ENCODE measurements at places on chromosomes 3 and 15. TPM values are rescaled to one million over a fixed set of nuclear protein-coding genes. Genes with fewer than 3 reads are reported as not detected.

DNA sequence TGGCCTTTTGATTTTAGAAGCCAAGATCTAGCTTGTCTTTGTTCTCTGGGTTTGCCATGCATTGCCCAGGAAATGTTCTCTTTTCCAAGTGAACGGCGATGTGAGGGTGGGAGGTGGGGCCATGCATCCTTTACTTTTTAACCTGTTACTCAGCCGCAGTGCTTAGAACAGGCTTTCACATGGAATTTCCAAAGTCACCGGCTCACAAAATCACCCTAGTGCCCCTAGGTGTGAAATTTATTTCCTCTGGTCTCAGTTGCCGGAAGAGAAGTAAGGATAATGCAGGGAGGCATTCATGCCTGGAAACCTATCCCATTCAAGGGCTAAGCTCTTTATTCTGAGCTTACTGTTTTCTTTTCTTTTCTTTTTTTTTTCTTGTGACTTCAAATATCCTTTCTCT lies 93.2 kb downstream of the CACNA2D3 start:
- no peak for DNase-seq

DNA sequence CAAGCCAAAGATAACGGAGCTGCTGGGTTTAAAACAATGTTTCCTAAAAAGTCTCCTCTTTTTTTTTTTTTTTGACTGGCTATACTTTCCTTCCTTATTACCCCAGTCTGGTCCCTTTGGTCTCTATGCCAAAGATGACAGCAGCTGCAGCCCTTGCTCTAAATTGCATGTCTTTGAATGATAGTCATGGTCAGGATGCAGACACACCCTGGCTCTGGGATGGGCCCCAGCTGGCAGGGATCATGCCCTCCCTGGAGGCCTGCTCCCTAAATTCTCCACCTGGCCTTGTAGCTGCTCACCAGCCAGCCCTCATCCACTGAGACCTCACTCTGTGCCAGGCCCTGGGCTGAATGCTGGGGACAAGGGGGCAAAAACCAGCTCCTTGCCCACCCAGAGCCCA lies 95.8 kb downstream of the MESD start:
- no peak for DNase-seq

Gene MRPL46
- 26.8 TPM for total RNA-seq

GRCh38 chr3:107411056-107411455 lies 33.8 kb downstream of the CCDC54 start:
- no peak for DNase-seq

Gene FRMD5
- 14.1 TPM for total RNA-seq

Gene CIDEC
- not detected for total RNA-seq

DNA sequence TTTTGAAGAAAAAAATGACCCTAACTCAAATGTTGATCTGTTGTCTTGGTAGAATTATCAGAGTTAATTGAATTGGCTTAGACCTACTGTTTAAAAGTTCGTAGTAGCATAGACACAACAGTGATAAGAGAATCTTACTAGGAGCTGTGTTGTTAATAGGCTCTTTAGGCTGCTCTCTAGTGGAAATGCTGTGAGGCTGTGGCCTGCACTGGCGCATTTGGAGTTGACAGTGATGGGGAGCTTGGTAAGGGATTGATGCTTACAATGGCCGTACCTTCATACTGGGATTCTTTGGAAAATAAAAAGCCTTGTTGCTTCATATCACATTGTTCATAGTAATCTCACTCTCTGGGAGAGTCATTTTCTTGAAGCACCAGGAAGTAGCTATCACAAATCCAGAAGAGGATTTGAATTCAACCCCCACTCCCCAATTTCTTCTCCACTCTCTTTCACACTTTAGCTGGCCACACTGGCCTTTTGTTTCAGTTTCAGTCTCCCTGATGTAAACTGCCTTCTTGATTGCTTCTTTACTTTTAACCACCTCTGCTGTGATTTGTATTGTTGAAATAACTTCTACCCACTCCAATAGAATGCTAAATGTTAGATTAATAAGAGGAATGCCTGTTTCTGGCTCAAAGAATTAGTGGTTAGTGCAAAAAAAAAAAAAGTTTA lies 56.6 kb downstream of the CEP63 start:
- no peak for DNase-seq

DNA sequence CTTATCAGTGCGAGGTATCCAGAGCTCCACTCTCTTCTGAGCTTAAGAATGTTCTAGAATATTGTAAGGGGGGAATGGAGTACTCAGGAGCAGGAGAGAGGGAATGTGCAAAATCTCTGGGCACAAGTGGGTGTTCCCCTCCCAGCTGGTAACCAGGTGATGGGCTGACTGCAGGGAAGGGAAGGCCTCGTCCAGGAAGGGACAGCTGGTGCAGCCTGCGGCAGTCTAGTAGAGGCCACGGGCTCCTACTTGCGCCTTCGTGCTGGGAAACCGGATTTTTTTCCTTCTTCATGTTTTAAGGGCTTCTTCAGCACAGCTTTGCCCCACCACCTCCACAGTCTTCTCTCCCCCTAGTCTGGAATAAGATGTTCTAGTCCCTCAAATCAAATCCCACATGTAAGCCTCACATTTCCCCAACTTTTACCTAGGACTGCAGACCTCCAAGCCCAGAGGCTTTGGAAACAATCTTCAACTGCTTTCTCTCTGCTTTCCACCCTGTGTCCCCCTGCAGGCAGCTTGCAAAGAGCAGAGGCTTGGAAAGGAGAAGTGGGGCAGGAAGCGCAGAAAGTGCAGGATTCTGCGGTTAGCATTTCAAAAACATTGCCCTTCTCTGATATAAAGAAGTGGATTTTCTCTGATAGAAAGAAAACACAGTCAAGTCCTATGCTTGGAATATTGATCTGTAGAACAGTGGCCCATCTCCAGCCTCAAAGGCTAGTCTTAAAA lies 11.9 kb upstream of the CGNL1 start:
- DNase-seq, result peak; percentile 56

DNA sequence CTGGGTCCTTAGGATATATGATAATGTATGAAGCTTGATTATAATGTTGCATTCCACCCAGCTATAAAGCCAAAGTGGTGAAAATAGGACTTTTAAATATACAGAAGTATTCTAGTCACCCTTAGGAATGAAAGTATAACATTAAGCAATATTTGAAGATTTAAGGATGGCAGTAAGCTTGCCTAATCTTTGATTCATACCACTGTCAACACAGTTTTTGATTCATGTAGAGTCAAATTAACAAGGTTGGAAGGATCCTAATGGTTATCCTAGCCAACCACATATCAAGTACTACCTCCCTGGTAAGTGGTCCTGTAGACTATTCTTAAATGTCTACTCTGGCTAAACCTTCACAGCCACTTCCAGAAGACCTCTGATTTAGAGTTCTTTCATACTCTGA lies 18.6 kb downstream of the ARIH1 start:
- no peak for DNase-seq

GRCh38 chr3:187999821-188000220 lies 154.1 kb upstream of the LPP start:
- DNase-seq, result no peak

DNA sequence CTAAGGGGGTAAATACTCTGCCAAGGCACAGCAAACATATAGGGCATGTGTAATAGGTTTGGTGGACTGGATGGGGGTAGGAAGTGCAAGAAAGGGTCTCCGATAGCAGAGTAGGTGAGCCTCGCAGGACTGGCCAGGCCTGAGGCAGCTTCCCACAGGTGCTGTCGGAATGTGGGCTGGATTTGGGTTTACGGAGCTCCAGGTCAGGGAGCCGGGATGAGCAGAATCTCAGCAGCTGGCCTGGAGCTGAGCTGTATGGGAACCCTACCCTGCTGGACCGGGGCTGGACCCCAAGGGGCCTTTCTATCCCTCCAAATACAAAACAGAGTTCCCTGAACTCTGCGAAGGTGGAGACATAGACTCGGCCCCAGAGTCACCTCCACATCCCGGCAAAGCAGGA lies 15.0 kb downstream of the KLF15 start:
- peak; percentile 10 for DNase-seq

- peak; percentile 44 for DNase-seq
Measured at GRCh38 chr15:64774629-64775493, 528 bp downstream of the RBPMS2 start.

GRCh38 chr3:169669816-169670215 lies 6.3 kb upstream of the MECOM start:
- no peak for DNase-seq

Gene MESP2
- 0.66 TPM for total RNA-seq

DNA sequence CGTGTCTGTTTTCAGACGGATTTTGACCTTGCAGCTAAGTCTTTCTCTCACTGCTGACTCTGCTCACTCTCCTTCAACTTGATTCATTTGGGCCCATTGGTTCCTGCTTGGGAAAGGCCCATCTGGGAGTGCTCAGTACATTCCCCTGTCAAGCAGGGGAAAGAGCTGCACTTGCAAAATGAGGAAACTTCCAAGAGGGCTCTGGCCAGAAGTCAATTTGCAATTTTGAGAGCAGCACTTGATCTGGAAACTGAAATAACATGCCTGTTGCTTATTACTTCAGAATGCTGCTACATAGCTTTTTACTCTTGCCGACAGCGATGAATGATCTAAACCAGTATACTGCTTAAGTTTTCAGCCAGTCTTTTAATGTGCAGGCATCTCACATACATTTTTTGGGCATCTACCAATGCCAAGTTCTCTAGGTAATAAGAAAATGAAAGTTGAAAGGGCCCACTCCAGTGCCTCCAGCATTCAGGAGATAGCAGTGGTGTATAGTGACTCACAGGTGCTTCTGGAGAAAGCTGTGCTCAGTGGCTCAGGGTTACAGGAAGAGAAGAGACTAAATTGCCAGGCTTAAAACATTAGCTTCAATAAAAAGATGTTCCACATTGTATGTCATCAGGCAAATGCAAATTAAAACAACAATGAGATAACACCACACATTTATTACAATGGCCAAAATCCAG lies 70.1 kb upstream of the RORA start:
- DNase-seq, result no peak

- no peak for DNase-seq
Measured at GRCh38 chr3:124800511-124801258, 70.4 kb downstream of the UMPS start.

- DNase-seq, result peak; percentile 57
Measured at GRCh38 chr3:169146179-169146665, 517.3 kb downstream of the MECOM start.

DNA sequence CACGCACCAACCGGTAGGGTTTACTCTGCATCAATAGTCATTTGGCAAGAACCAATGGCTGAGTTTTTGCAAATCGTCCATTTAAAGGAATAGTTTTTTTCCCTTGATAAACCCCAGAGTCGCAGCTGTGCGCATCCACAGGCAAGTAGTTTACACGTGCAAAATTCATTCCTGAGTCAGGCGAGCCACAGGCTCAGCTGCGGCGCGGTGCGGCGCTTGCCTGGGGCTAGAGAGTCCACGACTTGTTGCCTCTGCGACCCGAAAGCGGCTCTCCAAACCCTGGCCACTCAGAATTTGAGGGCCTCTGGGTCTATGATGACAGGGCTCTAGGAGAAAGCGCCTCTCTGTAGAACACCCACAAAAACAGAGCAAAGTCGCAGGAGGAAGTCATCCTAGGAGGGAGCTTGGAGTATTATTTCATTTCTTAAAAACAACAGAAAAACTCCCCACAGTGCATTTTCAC lies 36.7 kb downstream of the ZIC4 start:
- peak; percentile 38 for DNase-seq

DNA sequence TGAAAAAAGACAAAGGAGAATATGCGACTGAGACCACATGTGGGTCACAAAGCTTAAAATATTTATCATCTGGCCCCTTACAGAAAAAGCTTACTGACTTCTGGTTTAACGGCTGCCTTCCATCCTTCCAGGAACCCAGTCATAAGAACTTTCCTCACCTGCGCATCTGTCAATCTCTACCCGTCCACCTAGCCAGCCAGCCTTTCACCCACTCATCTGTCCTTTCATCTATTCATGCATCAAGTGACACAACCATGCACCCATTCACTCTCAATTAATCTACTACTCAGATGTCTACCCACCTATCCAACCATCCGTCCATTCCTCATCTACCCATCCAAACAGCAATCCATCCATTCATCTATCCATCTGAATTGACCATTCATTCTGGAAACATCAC lies 64.2 kb upstream of the NR2C2 start:
- no peak for DNase-seq

Gene CTXN2
- 0.07 TPM for total RNA-seq

- peak; percentile 1 for DNase-seq
Measured at GRCh38 chr3:38119821-38120692, 16.9 kb downstream of the ACAA1 start.

Gene ZBBX
- total RNA-seq, result 1.4 TPM

DNA sequence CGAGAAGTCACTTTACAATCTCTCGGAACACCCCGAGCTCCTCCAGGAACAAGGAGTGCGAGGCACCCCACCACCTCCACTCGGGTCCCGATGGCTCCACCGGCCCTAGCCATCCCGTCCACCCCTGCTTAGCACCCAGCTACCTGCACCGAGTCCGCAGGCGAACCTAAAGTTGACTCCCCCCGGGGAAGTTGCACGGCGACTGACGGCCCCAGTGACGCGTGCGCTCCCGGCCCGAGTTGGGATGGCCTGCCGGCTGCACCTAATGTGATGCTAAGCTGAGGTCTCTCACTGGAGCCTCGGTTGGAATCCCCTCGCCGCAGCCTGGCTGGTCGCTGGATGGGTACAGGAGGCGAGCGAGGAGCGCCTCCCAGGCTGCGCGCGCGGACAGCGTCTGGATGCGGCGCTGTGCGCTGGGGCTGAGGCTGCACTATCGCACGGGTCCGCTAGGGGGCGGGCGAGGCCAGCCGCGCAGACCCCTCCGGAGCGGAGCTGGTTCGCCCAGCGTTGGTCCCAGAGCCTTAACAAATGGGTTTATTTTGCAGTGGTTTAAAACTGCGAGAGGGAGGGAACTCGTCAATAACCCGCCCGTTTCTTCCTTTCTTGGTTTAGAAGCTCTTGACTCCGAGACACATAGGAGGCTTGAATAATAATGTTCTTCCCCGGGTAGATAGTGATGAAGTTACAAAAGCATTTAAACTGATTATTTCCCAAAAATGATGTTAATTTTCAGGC lies at the start of gene OXTR:
OXTR (minus strand) TSS at position 526 of the 735 bp plus-strand sequence. CDS start 1,426 bp downstream, outside the sequence.
- peak; percentile 88 for DNase-seq

GRCh38 chr15:39151545-39151944 lies 429.3 kb upstream of the THBS1 start:
- no peak for DNase-seq

- DNase-seq, result peak; percentile 56
Measured at GRCh38 chr15:26691249-26691648, 81.6 kb downstream of the GABRB3 start.

DNA sequence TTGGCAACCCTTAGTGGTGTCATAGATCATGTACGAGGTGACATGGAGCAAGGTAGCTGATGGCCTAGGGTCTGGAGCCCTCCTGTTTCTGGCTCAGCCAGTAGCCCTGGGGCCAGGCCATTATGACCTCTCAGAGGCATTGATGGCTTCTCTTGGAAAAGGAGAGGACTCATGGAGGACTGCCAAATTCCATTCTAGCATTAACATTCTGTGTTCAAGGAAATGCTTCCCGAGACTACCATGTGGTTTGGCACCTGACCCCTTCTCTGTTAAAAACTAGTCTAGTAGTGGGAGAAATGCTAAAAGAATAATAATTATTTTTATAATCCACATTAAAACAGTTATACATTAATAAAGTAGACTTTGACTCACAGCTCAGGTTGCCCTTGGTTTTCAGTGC lies 40.2 kb upstream of the ADAMTSL3 start:
- no peak for DNase-seq

GRCh38 chr15:67980773-67981685 lies 73.1 kb upstream of the PIAS1 start:
- DNase-seq, result no peak

- DNase-seq, result no peak
Measured at GRCh38 chr15:79990280-79990996, 19.4 kb upstream of the BCL2A1 start.

- DNase-seq, result no peak
Measured at GRCh38 chr3:49638445-49638844, 35.7 kb upstream of the APEH start.

All from WTC11 (cell line).